Stimulated activated CD8-positive, alpha-beta memory T cell treated with anti-CD3 and anti-CD28 coated beads, Interleukin-12 subunit alpha, Interleukin-12 subunit beta, amount 100 ng/mL, for 4 hours (primary cell): ENCODE measurements at places on chromosomes 7 and 10.

DNA sequence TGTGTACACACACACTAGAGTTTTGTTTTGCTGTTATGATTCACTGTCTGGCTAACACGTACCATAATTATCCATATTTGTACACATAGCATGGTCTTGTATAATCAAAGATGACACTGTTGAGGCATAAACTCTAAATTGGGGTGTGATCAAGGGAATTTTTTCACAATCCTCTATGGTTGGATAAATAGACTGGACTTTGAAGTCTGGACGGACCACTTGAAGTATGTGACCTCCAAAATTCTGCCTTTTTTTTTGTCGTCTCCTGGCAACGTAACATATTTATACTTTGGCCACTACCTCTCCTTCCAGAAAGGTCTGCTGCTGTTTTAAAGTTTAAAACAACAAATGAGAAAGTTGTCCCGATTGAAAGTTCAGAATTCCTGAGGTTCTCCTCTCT is 193.4 kb downstream of the CACNB2 start:
- no peak for DNase-seq

- DNase-seq: no peak
Observed at GRCh38 chr10:7339510-7339909, 71.3 kb downstream of the SFMBT2 start.

- DNase-seq: no peak
Observed at GRCh38 chr10:97048649-97049427, 136.9 kb downstream of the SLIT1 start.

DNA sequence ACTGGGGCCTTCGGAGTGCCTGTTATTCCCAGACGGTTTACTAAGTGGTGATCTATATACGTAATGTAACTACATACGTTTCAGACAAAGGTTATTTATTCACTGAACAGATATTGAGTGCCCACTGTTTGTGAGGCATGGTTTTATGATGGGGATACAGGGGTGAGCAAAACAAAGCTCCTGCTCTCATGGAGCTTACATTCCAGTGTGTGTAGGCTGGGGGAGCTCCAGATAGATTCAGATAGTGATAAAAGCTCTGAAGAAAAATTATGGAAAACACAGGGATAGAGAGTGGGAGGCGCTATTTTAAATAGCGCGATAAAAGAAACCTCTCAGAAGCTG is 466 bp upstream of the DNAJB12 start:
- DNase-seq: no peak

DNA sequence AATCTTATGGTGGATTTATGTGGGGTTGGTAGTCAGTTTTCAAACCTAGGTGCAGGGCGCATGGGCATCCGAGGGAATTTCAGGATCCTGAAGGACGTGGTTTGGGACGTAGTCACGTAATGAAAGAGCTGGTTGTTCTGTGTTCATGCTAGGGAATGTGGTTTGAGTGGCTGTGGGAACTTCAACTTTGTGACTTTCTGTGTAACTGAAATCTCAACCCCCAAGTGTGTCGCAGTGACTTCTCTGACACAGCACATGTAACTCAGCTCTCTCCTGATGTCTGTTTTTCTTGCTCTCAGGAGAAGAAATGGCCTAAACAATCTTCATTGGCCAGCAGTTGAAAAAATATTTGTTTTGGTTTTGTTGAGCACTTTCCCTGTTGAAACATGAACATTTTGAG is 199.0 kb downstream of the PTEN start:
- no peak for DNase-seq

DNA sequence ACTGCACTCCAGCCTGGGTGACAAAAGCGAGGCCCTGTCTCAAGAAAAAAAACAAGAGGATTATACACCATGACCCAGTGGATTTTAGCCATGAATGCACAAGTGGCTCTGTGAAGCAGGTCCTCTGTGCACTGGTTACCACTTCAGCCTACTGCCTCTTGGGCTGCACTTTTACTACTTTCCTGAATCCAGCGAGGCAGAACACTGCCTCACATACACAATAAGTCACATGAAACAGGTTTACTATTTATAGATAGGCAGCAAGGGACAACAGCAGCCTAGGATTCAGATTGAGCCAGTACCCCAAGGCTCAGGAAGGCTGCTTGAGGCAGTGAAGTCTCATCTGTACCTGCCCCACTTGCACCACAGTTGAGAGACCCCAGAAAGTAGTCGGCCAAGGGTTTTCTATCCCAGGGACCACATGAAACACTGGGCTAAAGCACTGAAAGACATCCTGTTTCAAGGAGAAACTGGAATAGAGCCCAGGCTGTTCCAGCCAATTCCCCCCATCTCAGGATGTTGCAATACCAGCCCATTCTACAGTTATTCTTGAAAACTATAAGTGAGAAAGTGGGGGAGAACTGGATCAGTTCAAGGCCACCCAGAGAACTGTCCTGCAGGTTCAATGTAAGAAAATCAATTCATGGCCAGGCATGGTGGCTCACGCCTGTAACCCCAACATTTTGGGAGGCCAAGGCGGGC is 10.3 kb upstream of the OGDH start:
- DNase-seq: no peak

GRCh38 chr10:133062085-133062484 is 25.6 kb upstream of the ADGRA1 start:
- no peak for DNase-seq

DNA sequence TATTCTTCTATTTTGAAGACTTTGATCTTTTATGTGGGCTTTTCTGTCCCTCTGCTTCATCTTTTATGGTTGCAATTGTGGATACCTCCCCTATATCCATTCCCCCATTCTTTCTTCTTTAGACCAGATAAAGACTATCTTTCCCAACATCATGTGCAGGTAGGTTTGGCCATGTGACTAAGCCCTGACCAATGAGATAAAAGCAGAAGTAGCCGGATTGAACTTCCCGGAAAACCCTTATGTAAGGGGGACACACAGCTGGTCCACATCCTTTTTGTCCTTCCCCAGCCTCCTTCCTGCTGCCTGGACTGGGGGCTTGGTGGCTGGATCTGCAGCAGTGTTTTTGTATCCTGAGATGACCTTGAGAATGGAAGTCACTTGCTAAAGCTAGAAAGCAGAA is 33.5 kb upstream of the EXOC6 start:
- DNase-seq: no peak

GRCh38 chr7:153588586-153588985 is 463.6 kb upstream of the DPP6 start:
- DNase-seq: no peak

DNA sequence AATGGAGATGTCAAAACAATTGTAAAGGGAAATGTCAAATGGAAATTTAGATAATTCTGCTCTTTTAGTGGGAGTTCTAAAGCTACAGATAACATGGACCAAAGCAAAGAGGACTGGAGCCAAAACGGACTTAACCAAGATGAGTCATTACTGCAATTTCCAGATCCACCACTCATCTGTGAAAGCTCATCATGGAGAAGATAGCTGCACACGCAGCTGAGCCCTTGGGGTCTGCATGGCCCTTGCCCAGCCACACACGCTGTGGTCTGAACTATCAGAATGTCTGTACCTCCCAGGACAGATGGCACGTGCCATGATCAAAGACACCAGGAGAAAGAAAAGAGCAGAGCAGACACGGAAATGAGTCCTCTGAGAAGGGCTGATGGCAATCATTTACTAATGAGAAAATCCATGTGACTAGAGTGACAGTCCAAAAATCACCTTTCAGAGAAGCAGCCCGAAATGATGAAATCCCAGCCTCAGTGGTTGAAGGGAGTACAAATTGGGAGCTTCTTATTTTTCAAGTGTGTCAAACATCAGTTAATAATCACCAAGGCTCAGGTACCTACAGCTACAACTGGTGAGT is 177.9 kb upstream of the MGMT start:
- no peak for DNase-seq

DNA sequence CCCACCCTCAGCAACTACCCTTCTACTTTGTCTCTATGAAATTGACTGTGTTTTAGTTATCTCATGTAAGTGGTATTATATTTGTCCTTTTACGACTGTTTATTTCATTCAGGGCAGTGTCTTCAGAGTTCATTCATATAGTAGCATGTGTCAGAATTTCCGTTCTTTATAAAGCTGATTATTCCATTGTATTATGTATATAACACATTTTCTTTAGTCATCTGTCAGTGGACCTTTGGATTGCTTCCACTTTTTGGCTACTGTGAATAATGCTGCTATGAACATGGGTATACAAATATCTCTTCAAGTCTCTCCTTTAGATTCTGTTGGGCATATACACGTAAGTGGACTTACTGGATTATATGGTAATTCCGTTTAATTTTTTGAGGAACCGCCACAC is 14.5 kb downstream of the SLF2 start:
- DNase-seq: no peak

DNA sequence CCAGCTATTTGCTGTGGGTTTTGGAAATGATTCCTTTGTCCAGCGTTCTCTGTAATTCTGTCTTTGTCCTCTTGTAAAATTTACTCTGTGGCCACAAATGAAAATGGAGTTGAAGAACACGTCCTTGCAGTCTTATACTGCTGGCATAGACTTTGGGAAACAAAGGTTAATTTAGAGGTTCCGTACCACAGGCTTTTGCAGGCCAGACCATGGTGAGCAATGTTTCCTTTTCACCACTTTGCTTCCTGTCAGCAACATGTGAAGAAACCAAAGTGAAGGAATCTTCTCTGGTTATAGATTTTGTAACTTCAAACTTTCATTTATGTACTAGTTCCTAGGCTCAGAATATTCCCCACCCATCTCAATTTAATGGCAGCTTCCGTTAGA is 488.5 kb downstream of the MDFIC start:
- no peak for DNase-seq

GRCh38 chr7:101126651-101127459 is at the start of gene SERPINE1:
Gene SERPINE1, plus strand, starts transcription at chr7:101127104. Its CDS starts 1,290 bp downstream, at chr7:101128394.
- DNase-seq: peak; percentile 37

- DNase-seq: no peak
Observed at GRCh38 chr10:122368502-122369254, 5.8 kb upstream of the PLEKHA1 start.

GRCh38 chr10:110169586-110169985 is 37.8 kb upstream of the MXI1 start:
- DNase-seq: no peak

DNA sequence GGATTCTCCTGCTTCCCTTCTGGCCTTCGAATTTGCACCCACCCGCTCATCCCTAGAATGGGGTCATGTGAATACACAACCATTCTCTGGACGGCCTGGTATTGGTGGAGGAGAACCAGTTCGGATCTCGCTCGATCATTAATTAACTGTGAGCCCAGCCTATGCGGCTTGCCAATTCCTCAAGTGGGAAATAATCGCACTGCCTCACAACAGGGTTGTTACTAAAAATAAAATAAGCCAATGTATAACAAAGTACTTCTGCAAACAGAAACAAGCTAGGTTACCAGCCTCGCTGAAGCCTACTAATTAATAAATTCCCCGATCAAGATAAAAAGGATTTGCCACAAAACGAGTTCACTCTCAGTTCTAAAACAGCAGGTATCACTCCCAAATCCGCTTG is 16.2 kb downstream of the CTBP2 start:
- no peak for DNase-seq

DNA sequence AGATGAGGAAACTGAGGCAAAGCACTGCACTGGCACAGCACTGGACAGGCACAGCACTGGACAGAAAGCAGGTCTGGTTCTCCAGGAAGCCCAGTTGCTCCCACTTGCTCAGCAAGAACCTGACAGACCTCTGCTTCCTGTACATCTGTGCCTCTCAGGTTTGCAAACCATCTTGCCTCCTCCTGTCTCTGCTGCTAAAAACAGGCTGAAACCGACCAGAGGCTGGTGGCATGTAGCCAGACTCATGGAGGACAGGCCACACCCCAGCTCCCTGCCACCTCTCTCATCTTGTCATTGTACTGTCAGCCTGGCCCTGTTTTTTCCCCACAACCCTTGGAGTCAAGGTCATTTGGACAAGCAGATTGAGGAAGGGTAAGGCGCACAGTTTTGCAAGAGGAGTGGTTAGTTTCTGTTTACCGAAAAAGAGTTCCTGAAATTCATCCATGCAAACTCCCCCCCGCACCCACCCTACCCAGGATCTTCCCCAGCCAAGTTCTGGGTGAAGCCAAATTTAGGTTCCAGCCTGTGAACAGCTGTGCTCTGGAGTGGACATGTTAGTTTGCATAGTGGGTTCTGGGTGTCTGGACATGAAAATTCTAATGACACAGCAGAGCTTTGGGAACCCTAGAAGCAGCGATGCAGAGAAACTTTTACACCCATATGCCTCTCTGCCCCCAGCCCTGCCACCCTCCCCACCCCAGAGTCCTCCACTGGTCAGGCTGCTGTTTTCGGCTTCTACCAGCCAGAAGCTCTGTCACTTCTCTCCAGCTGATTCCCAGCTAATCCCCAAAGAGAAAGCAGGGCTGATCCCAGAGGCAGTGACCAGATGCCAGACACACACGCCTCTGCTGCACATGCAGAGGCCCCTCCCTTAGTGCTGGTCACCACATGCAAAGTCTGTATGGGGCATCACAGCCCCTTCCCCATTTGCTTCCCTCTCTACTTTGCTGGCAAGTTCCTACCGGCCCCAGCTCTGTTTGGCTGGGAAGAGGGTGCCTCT is 8.5 kb upstream of the C10orf105 start:
- no peak for DNase-seq

- DNase-seq: no peak
Observed at GRCh38 chr7:156456503-156457115, 184.0 kb upstream of the RNF32 start.

- no peak for DNase-seq
Observed at GRCh38 chr7:101747053-101747878, 70.2 kb upstream of the CUX1 start.

- no peak for DNase-seq
Observed at GRCh38 chr10:61024151-61024855, 80.3 kb upstream of the RHOBTB1 start.

DNA sequence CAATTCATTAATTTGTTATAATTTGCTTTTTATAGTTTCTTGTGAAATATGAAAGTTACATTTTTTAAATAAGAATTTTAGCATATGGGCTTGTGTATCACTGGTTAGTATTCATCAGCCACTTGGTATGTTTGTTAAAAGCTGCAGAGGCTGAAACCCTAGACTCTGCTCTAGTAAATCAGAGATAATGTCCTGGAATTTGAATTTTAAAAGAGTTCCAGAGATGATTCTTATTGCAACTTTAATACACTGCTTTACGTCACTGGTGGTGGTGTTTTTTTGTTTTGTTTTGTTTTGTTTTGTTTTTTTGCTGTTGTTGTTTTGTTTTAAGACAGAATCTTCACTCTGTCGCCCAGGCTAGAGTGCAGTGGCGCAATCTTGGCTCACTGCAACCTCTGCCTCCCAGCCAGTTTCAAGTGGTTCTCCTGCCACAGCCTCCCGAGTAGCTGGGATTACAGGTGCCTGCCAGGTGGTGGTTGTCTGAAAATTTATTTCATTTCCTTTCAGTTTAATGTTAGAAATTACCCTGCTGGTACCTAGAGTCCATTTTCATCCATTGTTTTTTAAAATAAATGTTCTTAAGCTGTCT is 43.8 kb downstream of the PTPN12 start:
- DNase-seq: no peak

- DNase-seq: no peak
Observed at GRCh38 chr10:112195224-112195623, 11.7 kb upstream of the GPAM start.

- DNase-seq: no peak
Observed at GRCh38 chr7:77665161-77665560, 31.1 kb upstream of the RSBN1L start.

DNA sequence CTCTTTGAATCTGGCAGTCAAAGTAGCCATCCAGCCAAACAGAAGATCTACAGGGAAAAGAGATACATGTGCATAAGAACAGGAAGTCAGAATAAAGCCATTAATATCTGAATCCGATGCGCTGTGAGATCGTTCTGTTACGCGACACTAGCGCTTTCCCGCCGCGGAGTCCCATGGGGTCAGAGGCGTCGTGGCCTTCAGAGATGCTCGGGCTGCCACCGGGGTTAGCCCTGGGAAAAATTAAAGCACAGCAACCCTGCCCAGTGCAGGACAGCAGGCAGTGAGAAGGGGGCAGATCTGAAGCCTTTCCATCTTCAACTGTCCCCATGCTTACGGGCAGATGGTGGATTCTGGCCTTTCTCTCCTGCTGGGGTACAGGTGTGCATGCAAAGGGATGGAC is 225.6 kb upstream of the MGMT start:
- DNase-seq: no peak
